ENCODE measurements at places on chromosomes 6 and 20.

DNA sequence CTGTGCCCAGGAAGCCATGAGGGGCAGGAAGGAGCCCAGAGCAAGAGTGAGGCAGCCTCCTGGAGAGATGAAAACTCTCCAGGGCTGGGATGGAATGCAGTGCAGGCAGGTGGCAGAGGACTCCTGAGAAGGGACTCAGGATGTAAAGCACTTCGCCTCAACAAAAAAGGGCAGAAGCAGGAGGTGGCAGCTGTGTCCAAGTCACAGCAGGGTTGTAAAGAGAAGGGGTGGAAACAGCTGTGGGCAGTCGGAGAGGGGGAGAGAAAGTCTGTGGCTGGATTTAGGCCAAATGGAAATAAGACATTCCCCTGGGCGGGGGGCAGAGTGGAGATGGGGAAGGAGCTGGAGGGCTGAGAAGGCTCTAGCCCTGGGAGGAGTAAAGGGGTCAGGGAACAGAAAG, 34.9 kb downstream of the CYP21A2 start:
- DNase-seq, result no peak

- no peak for DNase-seq
Measured at GRCh38 chr6:84635081-84635761, 129.2 kb downstream of the TBX18 start.

DNA sequence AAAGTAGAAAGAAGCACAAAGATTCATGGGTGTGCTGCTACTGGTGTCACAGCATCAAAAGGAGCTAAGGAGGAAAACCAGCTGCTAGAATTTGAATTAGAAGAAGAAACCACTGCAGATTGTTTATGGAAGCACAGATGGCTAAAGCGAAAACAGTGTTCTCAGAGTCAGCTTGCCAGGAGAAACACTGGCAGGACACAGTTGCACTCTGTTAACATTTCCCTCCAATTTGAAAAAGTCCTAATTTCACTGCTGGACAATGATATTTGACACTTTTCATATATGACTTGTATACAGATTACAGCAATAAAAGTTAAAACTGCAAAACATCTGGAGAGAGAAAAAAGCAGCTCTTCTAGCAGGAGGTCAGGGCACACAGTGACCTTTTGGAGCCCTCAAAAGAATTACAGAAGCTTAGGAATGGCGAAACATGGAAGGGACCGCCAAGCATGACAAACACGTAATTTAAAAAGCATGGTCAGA, 314.5 kb downstream of the COL12A1 start:
- DNase-seq, result no peak

DNA sequence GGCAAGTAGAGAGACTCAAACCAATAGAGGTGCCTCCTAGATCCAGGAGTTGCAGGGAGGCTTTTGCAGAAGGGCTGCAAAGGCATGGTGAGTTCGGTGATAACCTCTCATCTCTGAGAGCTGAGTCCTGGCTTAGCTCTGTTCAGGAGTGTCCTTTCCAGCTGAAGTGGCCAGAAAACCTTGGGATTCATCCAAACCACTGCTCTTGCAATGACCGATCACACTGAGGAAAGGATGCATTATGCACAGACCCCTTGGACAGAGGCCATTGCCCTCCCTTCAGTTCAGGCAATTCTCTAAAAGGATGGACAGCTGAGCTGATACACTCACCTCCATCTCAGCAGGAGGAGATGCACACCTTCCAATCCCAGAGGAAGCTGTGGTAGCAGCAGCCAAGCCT, 158.8 kb upstream of the ENPP5 start:
- DNase-seq, result no peak

- no peak for DNase-seq
Measured at GRCh38 chr20:50393990-50394561, 116.1 kb upstream of the PTPN1 start.

DNA sequence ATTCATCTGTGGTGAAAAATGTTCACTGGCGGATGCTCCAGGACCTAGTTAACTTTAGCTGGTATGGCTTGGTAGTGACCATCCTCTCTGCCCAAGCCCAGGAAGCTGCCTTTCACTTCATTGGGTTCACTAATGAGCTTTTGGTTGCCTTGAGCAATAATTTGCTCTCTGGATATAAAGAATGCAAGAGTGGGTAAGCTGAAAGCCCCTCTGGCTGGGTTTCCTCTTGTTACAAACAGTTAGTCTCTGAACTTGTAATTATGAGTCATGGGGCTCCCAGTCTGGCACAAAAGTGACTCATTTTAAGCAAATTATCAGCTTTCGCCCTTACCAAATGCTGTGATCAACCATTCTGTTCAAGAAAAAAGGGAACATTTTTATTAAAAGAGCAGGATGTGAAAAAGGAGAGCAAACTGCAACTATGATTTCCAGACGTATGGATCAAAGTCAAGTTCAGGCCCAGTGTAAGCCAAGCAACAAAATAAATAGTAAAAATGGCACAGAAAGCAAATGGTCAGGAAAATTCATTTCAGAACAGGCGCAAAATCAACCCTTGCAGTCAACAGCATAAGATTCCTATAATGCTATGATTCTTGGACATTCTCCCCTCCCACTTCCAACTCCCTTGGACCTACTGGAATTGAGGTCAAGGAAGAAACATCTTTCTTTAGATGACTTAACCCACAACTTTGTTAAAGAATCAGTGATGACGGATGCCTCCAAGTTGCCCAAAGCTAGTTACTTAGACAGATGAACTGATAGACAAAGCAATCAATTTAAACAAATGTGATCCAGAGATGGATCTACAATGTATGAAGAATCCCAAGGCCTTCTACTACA, 130.0 kb upstream of the KCNK16 start:
- DNase-seq, result no peak

DNA sequence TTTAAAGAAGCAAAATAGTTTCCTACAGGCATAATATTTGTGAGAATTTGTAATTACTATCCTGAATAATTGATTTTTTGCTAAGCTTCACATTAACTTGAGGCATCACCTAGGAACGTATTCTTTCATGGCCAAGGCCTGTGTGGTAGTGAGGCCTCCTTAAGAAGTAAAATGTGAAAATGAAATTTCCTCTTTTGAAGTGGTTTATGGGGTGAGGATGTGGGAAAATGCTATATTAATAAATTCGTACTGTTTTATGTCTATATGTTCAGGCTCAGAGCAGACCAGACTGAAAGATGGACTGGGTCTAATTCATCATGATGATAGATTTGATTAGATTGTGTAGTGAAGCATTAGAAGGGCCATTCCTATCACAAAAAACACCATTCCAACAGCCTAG, 33.1 kb downstream of the MYLIP start:
- DNase-seq, result no peak

- DNase-seq, result no peak
Measured at GRCh38 chr20:25402583-25402982, 4.9 kb upstream of the GINS1 start.

DNA sequence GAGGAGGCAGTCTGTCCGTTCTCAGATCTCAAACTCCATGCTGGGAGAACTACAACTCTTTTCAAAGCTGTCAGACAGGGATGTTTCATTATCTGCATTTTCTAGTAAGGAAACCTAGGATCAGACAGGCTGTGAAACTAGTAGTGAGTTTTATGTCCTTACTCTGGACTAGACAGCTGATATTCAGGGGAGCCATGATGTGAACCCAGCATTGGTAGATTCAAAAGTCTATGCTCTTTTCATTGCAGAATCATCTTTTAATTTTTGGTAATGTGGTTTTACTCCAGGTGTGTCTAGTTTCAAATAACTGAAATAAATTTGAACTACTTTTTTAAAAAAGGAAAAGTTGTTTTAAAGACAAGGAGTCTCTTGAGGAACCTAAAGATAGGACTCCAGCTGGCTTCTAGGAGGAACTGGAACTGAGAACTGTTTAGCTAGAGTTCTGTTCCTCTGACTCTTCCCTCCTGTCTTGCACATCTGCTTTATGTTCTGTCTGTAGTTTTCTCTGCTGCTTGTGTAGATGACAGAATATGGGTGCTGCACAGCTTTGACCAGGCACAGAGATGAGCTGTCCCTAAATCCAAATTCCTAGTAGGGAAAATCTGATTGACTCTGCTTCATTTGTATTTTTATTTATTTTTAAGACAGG, 27.8 kb upstream of the RNF144B start:
- no peak for DNase-seq

GRCh38 chr20:3070725-3071124, 695 bp upstream of the OXT start:
- no peak for DNase-seq

GRCh38 chr6:111212625-111213024, 125.3 kb downstream of the SLC16A10 start:
- DNase-seq, result no peak

DNA sequence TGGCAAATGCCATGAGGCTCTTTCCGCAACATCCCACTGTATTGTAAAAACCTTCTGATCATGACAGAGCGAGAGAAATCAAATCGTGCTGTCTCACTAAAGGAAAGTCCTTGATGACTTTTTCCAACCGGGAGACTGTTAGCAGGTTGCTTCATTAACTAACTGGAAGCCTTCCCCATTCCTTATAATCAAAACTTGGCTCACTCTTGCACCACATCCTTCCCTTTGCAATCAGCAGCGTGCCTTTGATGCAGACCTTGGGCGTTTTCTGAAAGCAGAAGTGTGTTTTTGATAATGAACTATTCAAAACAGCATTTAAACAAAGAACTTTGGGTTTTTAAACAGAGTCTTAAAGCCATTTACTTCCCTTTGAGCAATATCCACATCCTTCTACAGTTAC, 96.2 kb upstream of the CNR1 start:
- no peak for DNase-seq

DNA sequence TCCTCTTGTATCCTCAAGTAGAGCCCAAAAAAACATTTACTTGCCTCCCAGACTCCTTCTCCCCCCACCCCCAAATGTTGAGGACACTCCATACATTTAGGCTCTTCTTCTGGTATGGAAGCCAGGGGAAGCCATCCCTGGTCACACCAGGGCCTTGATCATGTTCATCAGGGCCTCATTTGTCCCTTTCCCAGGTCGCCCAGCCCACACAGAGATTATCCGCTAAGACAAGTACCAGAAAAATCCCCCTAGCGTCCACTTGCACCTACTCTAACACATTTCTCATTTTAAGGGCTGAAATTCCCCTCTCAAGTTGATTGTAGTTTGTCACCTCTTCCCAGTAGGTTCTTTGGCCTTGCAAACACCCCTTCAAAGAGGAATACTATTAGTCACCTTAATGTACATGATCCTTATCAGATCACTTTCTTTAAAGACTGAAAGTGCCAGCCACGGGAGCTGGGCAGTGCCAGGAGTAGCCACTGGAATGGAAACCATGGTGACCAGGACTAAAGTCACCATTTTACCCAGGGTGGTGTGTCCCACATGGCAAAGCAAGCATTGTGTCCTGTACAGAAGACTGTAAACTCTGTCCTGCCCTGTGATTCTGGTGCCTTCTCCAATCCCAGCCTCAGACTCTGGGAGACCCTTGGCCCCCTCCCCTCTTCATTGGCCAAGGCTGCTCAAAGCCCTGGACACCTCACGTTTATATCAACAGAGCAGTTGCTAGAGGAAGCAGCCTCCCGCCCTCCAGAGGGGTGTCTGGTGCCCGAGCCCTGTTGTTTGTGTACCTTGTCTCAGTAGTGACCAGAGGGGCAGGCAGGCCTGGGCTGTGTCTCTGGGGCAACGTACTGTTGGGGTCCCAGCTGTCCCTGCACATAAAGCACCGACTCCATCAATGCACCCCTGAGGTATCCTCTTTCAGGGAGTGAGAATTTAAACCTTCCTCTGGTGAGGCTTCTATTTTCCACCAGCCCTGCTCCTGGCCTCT, 5.0 kb upstream of the APOBEC2 start:
- no peak for DNase-seq

- DNase-seq, result no peak
Measured at GRCh38 chr20:5220321-5221060, 93.7 kb downstream of the CDS2 start.

DNA sequence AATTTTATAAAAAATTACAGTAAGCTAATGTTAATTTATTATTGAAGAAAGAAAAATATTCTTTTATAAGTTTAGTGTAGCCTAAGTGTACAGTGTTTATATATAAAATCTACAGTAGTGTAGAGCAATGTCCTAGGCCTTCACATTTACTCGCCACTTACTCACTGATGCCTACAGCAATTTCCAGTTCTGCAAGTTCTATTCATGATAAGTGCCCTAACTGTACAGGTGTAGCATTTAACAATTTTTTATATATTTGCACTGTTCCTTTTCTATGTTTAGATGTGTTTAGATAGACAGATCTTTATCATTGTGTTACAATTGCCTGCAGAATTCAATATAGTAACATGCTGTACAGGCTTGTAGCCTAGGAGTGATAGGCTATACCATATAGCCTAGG, 80.1 kb upstream of the HDAC2 start:
- no peak for DNase-seq

DNA sequence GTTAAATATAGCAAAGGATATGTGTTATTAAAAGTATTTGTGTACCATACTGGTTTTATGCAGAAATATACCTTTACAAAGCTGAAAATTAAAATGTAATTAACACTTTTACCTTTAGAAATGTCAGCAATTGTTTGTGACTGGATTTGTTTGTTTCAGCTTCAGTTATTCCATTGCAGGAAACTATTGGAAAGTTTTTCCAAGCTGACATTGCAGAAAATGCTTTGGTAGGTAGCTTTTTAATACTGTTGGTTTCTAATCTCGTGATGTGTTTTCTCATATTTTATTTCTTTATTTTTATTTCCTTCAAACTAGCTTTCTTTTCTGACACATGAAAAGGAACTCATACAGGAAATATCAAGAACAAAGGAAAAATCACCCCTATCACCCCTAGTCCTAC, 8.2 kb downstream of the NDUFAF5 start:
- DNase-seq, result no peak

- DNase-seq, result no peak
Measured at GRCh38 chr6:12238219-12238618, 51.9 kb upstream of the EDN1 start.

DNA sequence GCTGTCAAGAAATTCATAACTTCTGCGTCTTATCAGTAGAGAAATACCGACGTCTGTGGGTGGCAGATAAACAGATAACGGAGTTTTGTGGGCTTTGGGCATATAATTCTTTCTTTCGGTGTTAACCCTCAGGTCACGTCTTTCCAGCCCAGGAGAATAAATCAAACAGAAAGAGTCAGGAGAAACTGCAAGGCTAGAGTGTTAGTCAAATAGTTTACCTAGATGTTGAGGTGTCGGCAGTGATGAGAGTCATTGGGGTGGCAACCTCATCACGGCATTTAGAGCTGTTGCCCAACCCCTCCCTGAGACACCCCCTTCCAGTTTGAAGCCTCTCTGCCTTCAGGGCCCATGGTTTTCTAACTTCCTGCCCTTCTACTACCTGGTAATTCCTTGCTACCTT, 49.5 kb downstream of the ADTRP start:
- no peak for DNase-seq

GRCh38 chr20:8803941-8804340, 264.9 kb upstream of the PLCB4 start:
- DNase-seq, result no peak

- DNase-seq, result no peak
Measured at GRCh38 chr6:144781836-144782235, 496.7 kb downstream of the UTRN start.

DNA sequence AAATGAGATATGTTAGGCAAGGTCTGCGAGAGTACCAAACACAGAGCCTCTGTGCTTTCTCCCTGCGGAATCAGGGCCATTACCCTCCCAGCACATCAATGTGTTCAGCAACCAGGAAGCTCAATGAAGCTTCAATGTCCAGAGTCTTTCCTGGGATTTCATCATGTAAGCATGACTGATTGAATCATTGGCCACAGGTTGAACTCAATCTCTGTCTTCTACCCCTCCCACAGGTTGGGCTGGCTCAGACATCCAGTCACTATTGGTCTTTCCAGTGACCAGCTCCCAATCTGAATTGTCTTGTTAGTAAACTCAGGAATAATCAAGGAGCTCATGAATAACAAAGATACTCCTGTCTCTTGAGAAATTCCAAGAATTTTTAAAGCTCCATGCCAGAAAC, 2.7 kb upstream of the DTD1 start:
- no peak for DNase-seq

Measured in BE2C (cell line).